ENCODE measurements at places on chromosomes 3 and 15.

DNA sequence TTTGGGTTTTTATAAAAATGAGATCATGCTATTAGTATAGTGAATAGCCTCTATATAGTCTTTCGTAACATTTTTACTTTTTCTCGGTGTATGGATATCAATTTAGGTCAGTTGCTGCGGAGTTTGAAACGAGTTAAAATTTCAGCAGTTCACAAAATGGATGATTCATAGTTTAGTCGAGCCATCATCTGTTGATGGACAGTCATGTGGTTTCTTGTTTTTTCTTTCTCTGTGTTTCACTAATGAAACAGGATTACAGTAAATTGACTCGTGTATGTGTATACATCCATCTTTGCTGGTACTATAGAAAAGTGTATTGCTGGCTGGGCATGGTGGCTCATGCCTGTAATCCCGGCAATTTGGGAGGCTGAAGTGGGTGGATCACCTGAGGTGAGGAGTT is 106.8 kb downstream of the IGF1R start:
- peak; percentile 43 for DNase-seq

GRCh38 chr3:88408935-88409334 is 259.2 kb downstream of the C3orf38 start:
- no peak for DNase-seq

- peak; percentile 90 for DNase-seq
These were observed 68.8 kb upstream of the DLG1 start for GRCh38 chr3:197367081-197367780.

GRCh38 chr3:175865724-175866123 is 1006.6 kb downstream of the NAALADL2 start:
- DNase-seq: no peak

GRCh38 chr3:152254041-152254440 is 14.7 kb upstream of the MBNL1 start:
- no peak for DNase-seq

DNA sequence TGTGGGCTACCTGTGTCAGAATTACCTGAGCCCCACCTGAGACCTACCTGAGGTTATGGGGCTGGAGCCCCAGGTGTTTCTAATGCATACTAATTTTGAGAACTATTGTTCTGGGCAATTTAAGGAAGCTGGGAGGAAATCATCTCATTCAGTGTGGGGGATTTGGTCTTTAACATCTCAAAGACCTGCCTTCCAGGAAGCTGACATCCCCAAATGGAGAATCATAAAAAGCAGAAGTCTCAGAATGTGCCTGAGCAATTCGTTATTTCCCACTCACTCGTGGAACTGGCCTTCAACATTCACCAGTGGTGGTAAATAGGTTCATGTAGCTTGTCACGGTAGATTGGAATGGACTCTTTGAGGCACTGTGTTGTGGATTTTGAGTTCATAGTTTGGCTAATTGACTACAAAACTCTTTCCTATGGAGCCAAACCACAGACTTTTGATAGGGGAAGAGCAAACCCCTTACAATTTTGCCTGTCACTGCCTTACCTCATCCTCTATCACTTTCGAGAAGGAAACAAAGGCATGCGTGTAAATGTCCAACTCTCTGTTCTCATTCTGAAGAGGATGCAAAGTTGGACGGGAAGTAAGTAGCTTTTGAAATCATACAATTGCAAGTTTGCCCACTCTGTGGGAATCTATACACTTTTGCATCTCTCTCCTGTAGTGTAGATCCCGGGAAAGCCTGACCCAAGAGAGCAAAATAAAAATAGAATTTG is 521.0 kb upstream of the MDFIC2 start:
- DNase-seq: no peak

GRCh38 chr3:55792009-55792408 is 304.9 kb upstream of the WNT5A start:
- DNase-seq: no peak

GRCh38 chr3:75192146-75192616 is 471.9 kb upstream of the FRG2C start:
- peak; percentile 54 for DNase-seq

DNA sequence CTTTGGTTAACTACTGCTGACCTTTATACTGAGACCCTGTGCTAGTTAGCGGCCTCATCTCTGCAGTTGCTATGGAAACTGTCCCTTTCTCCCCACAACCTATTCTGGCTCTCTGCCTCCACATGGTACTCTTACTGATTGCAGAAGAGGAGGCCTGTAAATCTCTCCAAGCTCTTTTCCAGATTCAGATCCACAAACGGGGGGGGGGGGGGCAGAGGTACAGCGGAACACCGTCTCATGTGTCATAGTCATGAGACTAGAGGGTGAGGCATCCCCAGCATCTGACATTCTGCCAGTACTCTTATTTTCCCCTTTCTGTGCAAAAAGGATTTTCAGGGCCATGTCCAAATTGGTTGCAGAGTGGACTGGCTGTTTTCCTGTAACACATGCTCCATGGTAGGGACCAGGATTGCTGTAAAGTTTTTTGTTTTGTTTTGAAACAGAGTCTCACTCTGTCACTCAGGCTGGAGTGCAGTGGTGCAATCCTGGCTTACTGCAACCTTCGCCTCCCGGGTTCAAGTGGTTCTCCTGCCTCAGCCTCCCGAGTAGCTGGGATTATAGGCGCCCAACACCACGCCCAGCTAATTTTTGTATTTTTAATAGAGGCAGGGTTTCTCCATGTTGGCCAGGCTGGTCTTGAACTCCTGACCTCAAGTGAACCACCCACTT is 8.3 kb upstream of the MAP1A start:
- DNase-seq: no peak

- peak; percentile 40 for DNase-seq
These were observed 58.0 kb downstream of the GABRG3 start for GRCh38 chr15:27028858-27029477.

DNA sequence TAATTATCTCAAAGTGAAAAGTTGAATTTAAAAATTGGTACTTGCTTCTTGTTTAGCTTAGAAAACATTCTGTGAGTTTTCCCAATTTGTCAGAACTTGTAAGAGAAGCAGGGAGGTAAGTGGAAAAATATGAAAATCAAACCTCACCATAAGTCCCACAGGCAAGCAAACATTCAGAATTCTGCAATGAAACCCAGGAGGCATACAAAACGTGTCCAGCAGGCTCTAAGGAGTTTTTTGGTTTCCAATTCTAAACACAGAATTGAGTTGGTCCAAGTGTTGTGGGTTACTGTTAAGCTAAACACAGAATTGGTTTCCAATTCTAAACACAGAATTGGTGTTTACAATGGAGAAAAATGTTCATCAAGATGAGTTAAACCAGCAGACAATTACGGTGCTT is 27.1 kb upstream of the ACKR4 start:
- no peak for DNase-seq

- no peak for DNase-seq
These were observed 97.3 kb upstream of the C2CD4B start for GRCh38 chr15:62262305-62262941.

- no peak for DNase-seq
These were observed 9.1 kb upstream of the HHATL start for GRCh38 chr3:42711491-42712343.

GRCh38 chr15:38414357-38414756 is 39.6 kb upstream of the FAM98B start:
- DNase-seq: peak; percentile 80

GRCh38 chr3:39814007-39814406 is 4.6 kb downstream of the MYRIP start:
- DNase-seq: peak; percentile 64

- peak; percentile 8 for DNase-seq
These were observed 375.0 kb downstream of the ROBO2 start for GRCh38 chr3:77414881-77415280.

DNA sequence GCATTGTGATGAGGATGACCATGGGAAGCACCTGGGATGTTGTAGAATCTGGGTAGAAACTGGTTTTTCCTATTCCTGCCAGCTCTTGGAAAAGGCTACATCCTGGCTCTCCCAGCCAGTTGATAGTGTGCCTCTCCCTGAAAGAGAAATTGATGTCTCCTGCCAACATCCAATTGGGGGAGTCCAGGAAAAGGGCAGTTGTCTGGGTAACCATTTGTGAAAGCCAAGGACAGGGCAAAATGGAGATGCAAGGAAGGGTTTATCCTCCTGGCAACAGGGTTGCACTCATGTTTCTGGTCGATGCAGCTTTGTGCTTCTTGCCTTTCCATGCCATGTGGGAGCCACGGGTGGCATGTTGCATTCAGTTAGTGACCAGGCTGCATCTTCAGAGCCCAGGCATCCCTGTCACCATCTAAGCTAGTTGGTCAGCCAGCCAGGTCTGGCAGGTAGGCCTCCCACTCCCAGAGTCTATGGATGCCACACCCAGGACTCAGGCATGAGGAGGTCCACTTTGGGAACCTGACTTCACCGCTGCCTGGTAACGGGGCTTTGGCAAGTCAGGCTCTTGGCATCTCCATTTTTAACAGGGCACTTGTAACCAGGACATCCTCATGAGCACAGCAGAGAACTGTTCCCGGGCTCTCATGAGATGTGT is 153.5 kb downstream of the DNAJB8 start:
- DNase-seq: no peak

- no peak for DNase-seq
These were observed 631.5 kb upstream of the NR2F2 start for GRCh38 chr15:95698951-95699350.

GRCh38 chr3:125079675-125080045 is 23.9 kb upstream of the HEG1 start:
- no peak for DNase-seq

- peak; percentile 65 for DNase-seq
These were observed 121.7 kb upstream of the DLG1 start for GRCh38 chr3:197420115-197420514.

DNA sequence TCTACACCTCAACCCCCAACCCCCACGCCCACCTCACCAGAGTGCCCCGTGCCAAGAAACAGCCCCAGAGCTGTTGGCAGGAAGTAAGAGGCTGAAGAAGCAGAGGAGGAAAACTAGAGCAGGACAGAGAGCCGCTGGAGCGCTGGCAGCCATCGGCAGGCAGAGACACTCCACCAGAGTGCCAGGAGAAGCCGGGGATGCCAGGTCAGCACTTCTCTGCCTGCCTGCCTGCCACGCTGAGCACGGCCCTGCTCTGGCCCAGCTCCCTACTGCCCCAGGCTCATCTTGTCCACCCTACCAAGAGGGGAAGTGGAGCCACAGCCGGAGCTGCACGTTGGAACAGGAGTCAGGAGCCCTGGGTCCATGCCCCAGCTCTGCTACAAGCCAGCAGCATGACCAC is 29.7 kb downstream of the CACNA2D2 start:
- no peak for DNase-seq

DNA sequence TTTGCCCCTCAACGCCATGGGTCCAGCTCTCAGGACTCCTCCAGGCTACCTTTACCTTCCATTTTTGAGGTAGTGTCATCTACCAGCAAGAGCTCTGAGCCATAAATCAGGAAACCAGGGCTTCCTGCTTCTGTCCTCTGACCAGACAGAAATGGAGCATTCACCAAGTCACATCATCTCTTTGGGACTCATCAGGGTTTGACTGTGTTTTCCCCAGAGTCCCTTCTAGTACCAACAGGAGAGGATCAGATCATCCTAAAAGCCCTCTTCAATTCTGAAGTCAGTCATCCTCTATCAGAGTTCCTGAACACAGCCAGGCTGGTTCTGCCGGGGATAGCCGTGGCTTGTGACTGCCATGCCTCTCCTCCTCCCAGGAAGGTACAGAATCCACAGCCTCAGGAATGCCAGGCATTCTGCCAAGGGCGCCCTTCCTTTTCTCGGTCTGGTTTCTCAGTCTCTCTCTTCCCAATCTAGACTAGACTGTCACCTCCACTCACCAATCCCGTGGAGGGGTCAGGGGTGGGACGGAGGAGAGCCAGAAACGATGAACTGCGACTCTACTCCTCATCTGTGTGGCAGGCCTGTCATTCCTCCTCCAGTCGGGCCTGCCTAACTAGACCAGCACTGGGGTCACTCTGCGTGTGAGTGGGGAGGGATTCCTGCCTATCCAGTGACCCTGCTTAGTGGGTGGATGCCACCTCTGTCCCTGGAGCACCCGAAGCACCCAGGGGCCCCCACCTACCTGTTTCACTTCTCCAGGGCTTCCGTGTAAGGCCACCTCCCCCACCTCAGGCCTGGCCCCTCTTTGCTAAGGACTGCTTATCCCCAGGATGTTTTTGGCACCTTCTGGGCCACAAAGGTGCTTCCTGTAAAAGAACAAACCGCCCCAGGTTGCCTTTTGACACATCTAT is 30.9 kb downstream of the CCNL1 start:
- DNase-seq: peak; percentile 71

DNA sequence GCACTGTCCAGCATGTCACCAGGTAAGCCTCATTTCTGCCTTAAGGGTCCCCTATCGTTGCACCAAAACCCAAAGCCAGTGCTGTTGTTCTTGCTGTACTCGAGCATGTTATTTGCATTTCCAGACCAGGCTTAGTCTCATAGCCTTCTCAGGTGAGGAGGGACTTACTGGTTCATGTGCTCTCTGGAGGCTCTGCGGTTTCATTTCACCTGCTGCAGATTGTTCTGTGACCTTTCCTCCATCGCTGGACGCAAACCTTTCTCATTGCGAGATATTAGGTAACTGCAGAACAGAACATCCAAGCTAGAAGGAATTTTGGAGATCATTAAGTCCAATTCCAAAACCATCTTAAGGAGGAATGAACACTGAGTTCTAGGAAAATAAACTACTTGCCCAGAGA is 187.3 kb upstream of the BCL6 start:
- no peak for DNase-seq

DNA sequence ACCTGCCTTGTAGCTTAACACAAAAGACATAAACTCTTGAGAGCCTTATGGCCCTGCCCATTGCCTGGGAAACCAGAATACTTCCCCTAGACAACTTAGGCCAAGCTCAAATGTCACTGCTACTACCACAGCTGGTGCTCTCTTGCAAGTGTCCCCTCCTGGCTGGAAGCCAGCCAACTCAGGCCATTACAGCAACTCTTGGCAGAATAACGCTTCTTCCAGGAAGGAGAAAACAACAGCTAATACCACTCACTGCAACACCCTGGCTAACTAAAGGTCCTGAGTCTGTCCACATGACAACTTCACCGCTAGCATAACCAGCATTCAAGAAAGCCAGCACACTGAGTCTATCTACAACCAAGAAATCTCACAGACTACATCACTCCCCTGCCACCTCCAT is 5.1 kb upstream of the B4GALT4 start:
- DNase-seq: no peak

GRCh38 chr15:27608248-27608647 is 490.9 kb downstream of the OCA2 start:
- no peak for DNase-seq

DNA sequence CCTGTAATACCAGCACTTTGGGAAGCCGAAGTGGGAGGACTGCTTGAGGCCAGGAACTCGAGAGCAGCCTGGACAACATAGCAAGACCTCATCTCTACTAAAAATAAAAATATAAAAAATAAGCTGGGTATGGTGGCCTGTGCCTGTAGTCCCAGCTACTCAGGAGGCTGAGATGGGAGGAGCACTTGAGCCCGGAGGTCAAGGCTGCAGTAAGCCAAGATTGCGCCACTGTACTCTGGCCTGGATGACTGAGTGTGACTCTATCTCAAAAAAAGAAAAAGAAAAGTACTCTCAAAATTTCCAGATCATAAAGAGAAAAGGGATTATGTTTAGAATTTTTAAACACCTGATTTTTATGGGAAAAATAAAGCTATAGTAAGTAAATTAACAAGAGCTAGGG is 24.1 kb downstream of the SLC51A start:
- no peak for DNase-seq
